ENCODE measurements at places on chromosomes 13 and 19. TPM values are rescaled to one million over a fixed set of nuclear protein-coding genes. Genes with fewer than 3 reads are reported as not detected.

COX6B1 gene
- polyA plus RNA-seq = 1,532 TPM

CNMD gene
- 207 TPM for polyA plus RNA-seq

ZSCAN18 gene
- polyA plus RNA-seq = 29.1 TPM

TMEM255B gene
- polyA plus RNA-seq = 4.4 TPM

KIR3DL2 gene
- not detected for polyA plus RNA-seq

PALM gene
- polyA plus RNA-seq = 4.8 TPM

SRRM5 gene
- 0.08 TPM for polyA plus RNA-seq

MAMSTR gene
- 2.5 TPM for polyA plus RNA-seq

FGF21 gene
- 0.78 TPM for polyA plus RNA-seq

RDH8 gene
- polyA plus RNA-seq = not detected

BEST2 gene
- 1.3 TPM for polyA plus RNA-seq

CYP4F2 gene
- not detected for polyA plus RNA-seq

ZNF556 gene
- polyA plus RNA-seq = not detected

PRSS57 gene
- 0.21 TPM for polyA plus RNA-seq

PRDX2 gene
- 346 TPM for polyA plus RNA-seq

NCCRP1 gene
- 3.6 TPM for polyA plus RNA-seq

MISP gene
- 0.40 TPM for polyA plus RNA-seq

MYH14 gene
- 29.1 TPM for polyA plus RNA-seq

KIR2DL4 gene
- not detected for polyA plus RNA-seq

GPC6 gene
- 6.4 TPM for polyA plus RNA-seq

OLFM2 gene
- polyA plus RNA-seq = 62.1 TPM

CLEC17A gene
- polyA plus RNA-seq = 0.21 TPM

CGB5 gene
- not detected for polyA plus RNA-seq

POLR2I gene
- polyA plus RNA-seq = 427 TPM

PSG3 gene
- not detected for polyA plus RNA-seq

TLE6 gene
- polyA plus RNA-seq = 1.3 TPM

KASH5 gene
- polyA plus RNA-seq = 0.44 TPM

WDR87 gene
- 0.02 TPM for polyA plus RNA-seq

PSG6 gene
- polyA plus RNA-seq = not detected

ZNF208 gene
- not detected for polyA plus RNA-seq

TNNI3 gene
- 153 TPM for polyA plus RNA-seq

ZNF728 gene
- not detected for polyA plus RNA-seq

ANKLE1 gene
- polyA plus RNA-seq = 11.2 TPM

ZNF888 gene
- 2.3 TPM for polyA plus RNA-seq

PCDH20 gene
- 1.0 TPM for polyA plus RNA-seq

SHISA7 gene
- 0.32 TPM for polyA plus RNA-seq

CAB39L gene
- 3.3 TPM for polyA plus RNA-seq

PSPN gene
- polyA plus RNA-seq = 0.82 TPM

ERICH4 gene
- polyA plus RNA-seq = not detected

FAM83E gene
- polyA plus RNA-seq = 1.0 TPM

C3 gene
- 7.5 TPM for polyA plus RNA-seq

TBXA2R gene
- 0.47 TPM for polyA plus RNA-seq

ZNF878 gene
- 8.7 TPM for polyA plus RNA-seq

KHSRP gene
- 129 TPM for polyA plus RNA-seq

EPS8L1 gene
- polyA plus RNA-seq = 51.2 TPM

CLDND2 gene
- 12.1 TPM for polyA plus RNA-seq

SHANK1 gene
- 0.23 TPM for polyA plus RNA-seq

PPP1R13L gene
- polyA plus RNA-seq = 15.5 TPM

NXNL1 gene
- polyA plus RNA-seq = not detected

CYSLTR2 gene
- polyA plus RNA-seq = not detected

ATP4A gene
- 0.61 TPM for polyA plus RNA-seq

SLC15A1 gene
- polyA plus RNA-seq = 1.3 TPM

ZNF177 gene
- 5.8 TPM for polyA plus RNA-seq

MEF2B gene
- 7.4 TPM for polyA plus RNA-seq

ZNF66 gene
- polyA plus RNA-seq = 18.5 TPM

ACP7 gene
- 0.26 TPM for polyA plus RNA-seq

ATP4B gene
- not detected for polyA plus RNA-seq
